AG08395 (cell line): ENCODE measurements at places on chromosomes 2 and 18.

DNA sequence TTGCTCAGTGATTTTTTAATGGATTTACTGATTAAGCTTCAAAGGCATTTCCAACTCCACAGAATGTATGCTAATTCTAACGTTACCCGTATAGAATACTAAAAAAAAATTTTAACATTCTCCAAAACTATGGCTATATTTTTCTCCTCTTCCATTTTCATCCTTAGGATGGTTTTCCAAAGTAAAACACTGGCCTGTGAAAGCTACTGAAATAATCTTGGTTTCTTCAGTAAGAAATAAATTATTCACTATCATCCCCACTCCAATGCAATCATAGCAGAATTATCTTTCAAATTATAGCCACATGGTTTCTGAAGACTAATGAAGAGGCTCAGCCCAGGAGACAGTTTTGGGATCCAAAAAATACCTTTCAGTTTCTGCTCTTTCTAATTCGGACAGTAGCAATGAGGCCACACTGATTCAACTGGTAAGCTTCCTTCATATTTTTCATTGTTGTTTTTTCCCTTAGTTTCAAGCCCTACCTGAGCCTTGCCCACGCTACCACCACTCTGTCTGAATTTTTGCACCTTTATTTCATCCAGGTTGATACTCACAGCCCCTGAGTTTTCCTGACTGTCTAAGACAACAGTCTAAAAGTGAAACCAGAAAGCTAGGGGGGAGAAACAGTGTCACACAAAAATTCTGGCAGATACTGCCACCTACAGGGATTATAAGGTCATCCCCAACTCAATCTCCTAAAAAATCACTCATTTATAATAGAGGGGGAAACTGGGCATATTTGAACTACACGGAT, 887.9 kb downstream of the NRXN1 start:
- peak; percentile 60 for DNase-seq

- no peak for DNase-seq
Observed at GRCh38 chr2:143123911-143124310, 5.3 kb upstream of the ARHGAP15 start.

DNA sequence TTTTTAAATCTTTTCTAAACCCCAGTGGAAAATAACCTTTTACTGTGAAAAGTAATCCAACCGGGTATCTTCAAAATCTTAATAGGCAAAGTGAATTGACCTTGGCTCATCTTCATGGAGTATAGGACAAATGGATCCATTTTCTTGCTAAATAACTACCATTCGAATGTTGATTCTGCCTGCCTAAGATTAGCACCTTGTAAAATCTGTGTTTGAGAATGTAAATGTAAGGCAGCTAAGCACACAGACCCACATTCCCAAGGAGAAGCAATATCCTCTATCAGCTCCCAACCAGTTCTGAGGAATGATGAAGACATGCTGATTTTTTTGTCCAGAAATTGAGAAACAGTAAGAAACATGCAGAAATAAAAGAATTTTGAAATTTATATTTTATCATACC, 509.8 kb upstream of the SMIM21 start:
- DNase-seq = no peak

DNA sequence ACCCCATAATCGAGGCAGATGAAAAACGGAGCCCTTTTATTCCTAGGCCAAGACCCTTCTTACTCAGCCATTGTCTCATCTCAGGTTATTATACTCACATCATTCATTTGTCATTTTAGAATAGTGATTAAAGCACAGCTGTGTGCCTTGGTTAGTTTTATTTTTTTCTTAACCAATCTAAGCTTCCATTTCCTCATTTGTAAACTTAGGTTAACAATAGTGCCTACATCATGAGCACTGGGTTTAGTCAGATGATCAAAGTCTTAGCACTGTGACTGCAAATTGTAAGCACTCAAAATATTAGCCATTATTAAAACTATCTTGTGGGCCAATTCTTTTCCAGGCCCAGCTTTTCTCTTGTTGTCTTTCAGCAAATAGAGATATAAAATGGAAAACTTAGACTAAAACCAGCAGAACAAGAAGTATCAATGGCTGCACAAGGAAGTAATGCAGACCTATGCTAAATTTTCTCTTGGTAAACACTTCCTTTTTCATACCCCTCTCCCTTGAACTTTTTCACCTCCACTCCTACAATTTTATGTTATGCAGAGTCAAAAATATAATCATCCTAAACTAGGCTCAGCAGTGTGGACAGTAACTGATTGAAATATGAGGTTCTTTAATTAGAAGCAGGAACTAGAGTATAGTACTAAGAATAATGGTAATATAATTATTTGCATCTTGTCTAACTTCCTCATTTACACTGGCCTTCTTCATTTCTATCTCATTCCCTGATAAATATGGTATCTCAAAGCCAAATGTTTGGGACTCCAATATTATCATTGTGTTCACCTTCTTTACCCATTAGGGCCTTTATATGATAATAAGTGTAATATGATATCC, 21.5 kb upstream of the GALNT3 start:
- no peak for DNase-seq

DNA sequence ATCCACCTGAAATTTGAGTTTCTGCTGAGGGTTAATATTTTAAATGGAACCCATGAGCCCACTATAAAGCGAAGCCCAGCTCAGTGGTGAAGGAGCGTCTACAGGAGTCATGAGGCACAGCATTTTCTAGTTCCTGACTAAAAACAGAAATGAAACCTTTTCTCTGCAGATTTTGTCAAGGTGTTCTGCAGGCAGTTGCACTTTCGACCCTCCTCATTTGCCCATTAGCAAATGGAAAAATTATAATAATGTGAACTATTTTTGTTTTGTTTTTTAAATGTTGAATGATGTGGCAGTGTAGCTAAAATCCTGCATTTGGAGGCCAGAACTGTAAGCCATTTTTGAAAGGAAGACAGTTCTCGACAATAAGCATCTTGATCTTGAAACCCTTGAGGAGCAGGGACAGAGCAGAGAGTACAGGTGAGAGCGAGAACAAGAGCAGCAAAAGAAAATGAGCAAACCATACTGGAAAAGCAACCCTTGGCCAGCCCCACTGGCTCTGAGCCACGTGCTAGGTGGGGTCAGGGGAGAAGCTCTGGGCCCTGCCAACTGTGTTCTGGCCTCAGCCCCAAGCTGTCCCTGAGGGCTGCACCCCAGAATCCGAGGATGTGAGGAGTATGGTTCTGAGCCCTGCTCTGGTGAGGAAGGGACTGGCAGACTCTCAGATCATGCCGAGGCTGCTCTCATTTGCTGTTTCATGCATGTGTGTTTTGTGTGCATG, 26.4 kb upstream of the COPS8 start:
- no peak for DNase-seq

DNA sequence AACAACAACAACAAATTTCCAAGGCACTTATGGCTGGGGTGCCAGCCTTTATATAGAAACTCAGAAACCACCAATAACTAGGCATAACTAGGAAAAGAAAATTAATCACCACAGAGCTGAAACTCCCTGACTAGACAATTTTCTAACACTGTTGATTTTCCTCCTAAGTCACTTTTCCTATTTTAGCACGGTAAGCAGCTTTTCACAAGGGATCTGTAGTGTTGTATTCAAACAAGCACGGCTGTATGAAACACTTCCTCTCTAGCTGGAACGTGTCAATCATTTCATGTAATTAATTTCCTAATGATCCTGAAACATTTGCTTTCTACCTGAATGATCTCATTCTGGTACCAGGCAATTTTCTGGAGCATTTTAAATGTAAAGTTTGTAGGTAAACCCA, 645.0 kb downstream of the IRS1 start:
- DNase-seq = no peak

- no peak for DNase-seq
Observed at GRCh38 chr2:58562276-58562675, 321.2 kb upstream of the FANCL start.

- no peak for DNase-seq
Observed at GRCh38 chr2:221399183-221399582, 172.9 kb downstream of the EPHA4 start.

DNA sequence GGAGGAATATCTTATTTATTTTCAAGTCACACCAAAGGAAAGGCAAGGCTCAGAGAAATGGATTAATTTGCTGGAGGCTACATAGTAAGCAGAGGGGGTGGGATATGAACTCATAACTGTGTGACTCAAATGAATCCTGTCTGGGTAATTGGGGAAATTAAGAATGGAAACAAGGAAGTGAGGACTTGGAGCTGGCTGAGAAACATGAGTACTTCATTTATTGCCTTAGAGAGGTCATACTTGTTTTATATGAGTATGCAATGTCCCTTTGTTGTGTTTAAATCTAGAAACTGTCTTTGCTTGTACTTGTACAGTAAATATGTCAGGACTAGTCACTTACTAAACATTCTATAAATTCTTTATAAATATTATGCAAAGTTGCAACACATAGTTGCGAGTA, 2166.7 kb upstream of the PIK3C3 start:
- DNase-seq = no peak

DNA sequence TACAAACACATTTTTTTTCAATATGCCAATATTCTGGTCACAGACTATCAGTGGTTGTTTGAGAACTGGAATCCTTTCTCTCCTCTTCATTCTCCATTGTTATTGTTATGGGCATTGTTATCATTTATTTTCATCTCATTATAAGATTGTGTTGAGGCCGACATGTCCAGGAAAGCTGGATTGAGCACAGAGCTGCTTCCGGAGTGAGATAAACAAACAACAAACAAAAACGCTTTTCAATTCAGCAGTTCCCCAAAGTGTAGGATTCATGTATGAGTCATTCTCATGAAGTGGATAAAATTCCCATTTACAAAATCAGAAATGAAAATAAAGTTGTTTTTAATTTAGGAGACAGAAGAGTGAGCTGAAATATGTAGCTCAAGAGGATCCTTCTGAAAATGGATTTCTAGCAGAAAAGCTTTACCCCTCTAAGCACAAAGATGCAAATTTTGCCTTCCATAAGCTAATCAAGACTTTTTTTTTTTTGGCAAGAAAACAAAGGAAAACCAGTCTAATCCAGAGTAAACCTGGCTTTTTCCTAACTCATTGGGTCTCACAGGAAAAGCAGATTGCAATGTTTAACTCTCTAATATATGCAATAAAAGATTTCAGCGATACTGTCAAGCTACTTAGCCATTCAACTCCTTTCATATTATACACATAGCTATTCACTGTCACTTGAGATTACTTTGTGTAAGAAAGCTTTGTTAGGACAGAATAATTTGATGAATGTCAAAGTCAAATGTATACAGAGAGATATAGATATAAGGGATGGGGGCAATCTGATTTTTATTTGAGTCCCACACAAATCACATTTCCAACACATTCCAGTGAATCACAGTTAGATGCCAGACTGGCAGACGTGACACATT, 1441.7 kb upstream of the CELF4 start:
- no peak for DNase-seq

DNA sequence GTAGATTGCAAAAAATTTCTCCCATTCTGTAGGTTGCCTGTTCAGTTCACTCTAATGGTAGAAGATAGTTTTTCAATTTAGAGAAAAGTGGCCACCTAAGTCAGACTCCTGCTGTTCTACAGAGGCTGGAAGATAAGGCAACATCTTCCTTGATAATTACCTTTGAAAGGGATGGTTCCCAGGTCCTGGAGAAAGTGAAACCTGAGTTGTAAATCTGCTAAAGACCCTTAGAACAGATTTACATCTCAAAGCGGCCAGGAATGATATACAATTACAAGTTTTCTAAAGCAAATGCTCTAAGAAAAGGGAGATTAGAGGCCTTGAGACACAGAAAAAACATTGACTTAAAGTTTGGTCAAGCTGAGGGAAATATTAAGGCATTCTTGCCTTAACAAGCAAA, 1350.2 kb upstream of the FAM98A start:
- no peak for DNase-seq

DNA sequence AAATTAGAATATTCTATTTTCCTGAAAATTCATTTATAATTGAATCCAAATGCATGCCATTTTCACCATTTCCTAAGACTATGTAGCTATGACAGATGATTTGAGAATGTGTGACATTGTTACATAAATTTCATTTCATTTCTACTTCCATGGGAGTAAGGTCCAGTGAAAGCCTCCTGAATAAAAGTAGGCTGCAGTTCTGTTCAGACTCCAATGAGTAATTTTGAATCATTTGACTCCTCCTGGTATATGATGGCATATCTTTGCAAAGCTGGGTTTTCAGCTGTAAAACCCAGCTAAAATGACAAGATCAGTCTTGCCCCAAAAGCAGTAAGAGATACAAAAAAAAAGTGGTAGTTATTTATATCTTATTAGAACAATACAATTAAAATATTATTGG, 101.0 kb upstream of the DNAJC10 start:
- DNase-seq = no peak

DNA sequence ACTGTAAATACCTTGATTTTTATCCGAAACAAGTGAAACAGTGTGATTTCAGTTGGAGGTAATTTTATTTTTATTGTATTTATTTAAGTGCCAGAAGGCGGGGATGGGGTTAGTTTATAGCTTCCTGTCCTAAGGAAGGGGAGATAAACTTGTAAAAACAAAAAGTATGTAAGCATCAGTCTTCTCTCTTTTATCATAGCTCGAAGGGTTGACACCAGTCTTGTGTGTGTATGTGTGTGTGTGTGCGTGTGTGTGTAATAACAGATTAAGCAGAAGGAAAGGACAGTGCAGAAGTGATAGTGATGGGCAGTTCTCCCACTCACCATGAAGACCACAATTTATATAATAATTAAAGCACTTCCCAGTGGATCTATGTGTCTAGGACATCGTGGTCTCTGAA, 793.3 kb downstream of the PLCL1 start:
- DNase-seq = no peak

- DNase-seq = peak; percentile 34
Observed at GRCh38 chr2:204024503-204024902, 87.9 kb downstream of the ICOS start.

DNA sequence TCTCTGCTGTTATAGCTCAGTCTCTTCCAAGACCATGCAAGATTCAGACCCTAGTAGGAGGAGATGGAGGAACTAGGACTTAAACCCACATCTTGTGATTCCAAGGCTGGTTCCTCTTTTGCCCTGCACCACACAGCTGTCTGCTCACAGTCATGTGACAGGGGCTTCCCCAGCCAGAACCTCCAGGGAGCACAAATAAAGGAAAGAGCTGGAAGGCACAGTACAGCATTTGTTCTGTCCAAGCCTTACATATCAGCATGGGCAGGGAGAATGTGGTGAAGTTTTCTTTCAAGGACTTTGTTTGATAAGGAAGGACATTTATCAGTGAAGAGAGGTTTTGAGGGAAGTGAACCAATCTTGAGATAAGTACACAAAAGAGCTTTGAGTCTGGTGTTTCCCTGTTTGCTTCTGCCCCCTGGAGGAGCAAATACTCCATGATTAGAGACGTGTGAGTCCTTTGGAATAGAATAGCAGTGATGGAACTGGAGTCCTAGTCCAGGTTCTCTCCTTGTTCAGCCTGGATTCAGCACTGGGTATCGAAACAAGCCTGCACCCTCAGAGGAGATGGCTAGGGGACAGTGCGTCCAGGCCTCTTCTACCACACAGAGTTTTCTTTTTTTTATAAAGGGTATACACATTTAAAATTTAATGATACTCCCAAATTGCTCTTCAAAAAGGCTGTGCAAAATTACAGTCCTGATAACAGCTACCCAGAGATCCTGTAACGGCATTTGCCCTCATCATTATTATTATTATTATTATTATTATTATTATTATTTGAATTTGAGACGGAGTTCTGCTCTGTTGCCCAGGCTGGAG, 24.6 kb upstream of the CASP10 start:
- DNase-seq = peak; percentile 77
